ENCODE measurements at places on chromosomes 7 and 10.
A peak's percentile ranks its signal among the peaks of the same experiment; 100 is the strongest.

- DNase-seq = no peak
Measured at GRCh38 chr10:2927958-2928840, 139.1 kb upstream of the PFKP start.

GRCh38 chr7:124780056-124780455 lies 14.5 kb upstream of the GPR37 start:
- DNase-seq = no peak

DNA sequence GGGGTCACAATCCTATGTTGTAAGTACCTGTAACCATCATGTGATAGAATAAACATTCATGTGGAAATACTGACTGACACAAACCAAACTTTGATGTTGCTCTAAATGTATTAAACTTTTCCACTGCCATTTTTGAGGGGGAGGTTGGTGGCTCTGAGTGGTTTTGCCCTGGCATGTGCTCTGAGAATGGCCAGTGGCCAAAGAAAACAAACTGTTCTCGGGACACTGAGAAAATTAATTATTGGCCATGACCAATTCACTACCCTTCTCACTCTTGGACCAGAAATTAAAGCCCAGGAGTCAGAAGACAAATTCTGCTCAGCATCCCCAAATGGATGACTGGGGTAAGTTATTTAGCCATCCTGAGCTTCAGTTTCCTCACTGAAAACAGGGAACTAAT lies 195.9 kb downstream of the XPNPEP1 start:
- no peak for DNase-seq

DNA sequence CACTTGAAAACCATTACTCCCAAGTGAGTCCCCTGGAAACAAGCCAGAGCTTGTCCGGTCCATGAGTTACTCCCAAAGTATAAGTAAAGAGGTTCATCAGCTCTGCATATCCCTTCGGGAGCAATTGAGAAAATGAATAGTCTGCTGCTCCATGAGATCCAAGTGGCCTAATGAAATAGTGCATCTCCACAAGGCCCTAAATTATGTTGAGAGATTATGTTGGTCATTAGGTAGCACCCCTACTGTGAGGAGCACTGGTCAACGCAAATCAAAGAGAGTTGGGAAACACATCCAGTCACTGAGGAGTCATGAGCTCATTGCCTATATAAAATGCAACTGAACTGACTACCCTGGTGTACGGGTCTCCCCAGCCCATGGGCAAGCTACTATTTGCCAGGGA lies 205.5 kb upstream of the AOAH start:
- no peak for DNase-seq

- DNase-seq = no peak
Measured at GRCh38 chr10:76874896-76875295, 762.7 kb downstream of the KCNMA1 start.

- DNase-seq = peak; percentile 58
Measured at GRCh38 chr10:72316748-72317435, 37.8 kb downstream of the DNAJB12 start.

- DNase-seq = no peak
Measured at GRCh38 chr10:123069246-123069986, 60.6 kb downstream of the ACADSB start.

GRCh38 chr10:88899886-88900285 lies 19.8 kb downstream of the STAMBPL1 start:
- DNase-seq = no peak

GRCh38 chr10:3385487-3385886 lies 212.9 kb upstream of the PITRM1 start:
- DNase-seq = no peak

GRCh38 chr7:131288450-131288849 lies 39.2 kb upstream of the MKLN1 start:
- no peak for DNase-seq

DNA sequence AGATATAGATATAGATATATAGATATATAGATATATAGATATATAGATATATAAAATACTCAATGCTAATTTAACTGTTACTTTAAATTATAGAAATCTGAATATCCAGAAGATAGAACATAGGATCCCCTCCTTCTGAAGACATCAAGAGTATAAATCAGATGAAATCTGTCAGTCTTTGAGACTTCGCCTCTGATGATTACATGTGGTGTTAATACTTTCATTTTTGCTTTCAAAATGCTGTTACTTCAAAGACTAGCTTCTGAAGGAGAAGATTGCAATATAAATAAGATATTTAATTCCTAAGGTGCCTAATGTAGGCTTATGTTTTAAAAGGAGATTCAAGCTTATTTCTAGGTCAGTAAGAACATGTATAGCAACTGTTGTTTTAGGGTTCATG lies 180.4 kb downstream of the TSPAN12 start:
- no peak for DNase-seq

- DNase-seq = no peak
Measured at GRCh38 chr7:28627896-28628295, 215.6 kb downstream of the CREB5 start.

DNA sequence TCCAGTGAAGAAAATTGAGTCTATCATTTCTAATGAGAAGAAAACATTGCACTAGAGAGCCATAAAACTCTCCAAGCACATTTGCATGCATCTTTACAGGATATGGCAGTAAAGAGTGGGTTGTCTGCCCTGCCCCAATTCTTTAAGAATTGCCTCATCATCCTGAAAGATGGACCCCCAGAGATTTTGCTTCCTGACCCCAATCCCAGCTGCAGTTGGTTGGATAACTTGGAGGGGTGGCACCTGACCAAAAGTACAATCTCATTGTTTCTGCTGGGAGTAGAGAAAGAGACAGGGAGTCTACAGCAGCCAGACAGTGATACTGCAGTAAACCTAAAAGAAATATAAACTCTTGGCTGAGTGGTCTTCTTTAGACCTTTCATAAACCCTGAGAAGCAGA lies 49.1 kb upstream of the ADCY1 start:
- DNase-seq = no peak

- no peak for DNase-seq
Measured at GRCh38 chr10:96955794-96956193, 123.7 kb downstream of the LCOR start.

DNA sequence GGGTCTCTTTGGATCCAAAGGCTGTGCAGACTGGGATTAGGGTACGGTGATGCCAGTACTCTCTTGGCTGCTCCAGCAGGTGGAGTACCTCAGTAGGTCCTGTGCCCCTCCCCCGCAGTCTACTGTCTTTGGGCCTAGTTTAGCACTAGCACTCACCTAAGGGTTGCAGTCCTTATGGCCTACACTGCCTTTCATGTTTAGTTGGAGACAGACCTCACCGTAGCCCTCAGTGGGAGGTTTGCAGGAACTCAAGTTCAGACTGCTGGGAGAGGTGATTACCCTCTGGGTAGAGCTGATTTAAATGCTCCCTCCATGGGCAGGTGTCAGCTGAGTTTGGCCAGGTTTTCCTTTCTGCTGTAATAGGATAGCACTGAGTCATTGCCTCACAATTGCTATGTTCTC lies 210.8 kb upstream of the TMEM196 start:
- no peak for DNase-seq

GRCh38 chr10:126268013-126268920 lies 120.0 kb downstream of the ADAM12 start:
- no peak for DNase-seq

DNA sequence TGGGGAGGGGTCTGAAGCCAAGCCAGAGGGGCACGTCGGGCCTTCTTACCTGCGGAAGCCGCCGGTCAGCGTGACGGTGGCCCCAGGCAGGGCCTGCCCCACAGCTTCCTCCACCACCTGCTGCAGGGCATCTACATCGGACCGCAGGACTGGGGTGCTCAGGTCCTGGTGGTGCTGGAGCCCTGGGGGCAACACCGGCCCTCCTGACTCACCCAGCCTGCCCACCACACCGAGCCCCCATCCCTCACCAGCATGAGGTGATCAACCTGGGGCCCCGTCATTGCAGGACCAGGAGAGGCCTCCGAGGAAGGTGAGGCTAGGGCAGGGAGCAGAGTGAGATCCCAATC lies 8.0 kb downstream of the POLM start:
- DNase-seq = no peak

DNA sequence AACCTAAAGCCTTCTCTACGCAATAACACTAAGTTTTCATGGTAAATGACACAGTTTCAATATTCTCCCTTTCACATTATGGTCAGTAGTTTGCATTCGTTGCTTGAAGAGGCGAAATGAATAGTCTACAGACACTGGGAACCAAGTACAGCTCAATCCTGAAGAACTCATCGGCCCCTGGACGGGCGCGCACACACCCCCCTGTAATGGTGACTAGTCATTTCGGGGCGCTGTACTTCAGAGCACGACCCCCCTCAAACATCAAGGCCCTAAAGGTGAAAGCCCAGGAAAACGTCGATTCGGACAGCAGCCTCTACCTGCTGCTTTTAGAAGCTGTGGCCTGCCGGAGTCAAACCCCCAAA lies 1.0 kb downstream of the NT5C2 start:
- DNase-seq = no peak

- DNase-seq = no peak
Measured at GRCh38 chr10:71088054-71088453, 124.3 kb upstream of the UNC5B start.

- DNase-seq = no peak
Measured at GRCh38 chr7:1404898-1405548, 54.2 kb downstream of the MICALL2 start.

DNA sequence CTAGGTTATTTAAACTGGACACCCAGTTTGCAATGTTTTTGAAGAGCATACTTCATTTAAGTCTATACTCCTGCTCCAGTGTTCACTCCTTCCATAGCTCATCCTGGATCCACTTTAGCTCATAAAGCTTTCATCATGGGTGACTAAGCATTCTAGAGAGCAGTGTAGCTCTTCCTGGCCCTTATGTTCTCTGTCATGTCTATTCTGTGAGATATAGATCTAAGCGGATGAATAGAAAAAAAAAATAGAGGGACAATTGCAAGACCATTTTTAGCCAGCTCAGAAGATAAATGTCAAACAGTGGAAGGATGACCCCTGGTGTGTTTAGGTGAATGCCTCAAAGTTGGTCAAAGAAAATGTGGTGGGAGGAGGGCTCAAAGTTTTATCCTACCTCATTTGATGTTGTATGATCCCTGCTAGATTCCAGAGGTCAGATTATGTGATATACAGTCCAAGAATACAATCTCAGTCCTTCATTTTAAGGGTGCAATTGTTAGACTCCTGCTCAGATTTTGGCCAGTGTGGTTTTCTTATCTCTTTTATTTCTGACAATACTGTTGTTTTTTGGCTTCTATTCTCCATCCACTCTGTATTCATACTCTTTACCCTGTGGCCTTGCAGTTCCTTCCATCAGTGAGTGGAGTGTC lies 7.5 kb upstream of the HECW1 start:
- DNase-seq = no peak

- DNase-seq = no peak
Measured at GRCh38 chr10:24552346-24553016, 171.2 kb downstream of the ARHGAP21 start.

- DNase-seq = no peak
Measured at GRCh38 chr10:5282137-5282536, 82.6 kb upstream of the UCN3 start.

- no peak for DNase-seq
Measured at GRCh38 chr10:116665541-116666125, 44.9 kb downstream of the PNLIPRP2 start.

GRCh38 chr10:72318418-72319262 lies 36.1 kb downstream of the DNAJB12 start:
- no peak for DNase-seq

- no peak for DNase-seq
Measured at GRCh38 chr10:79106256-79107050, 37.7 kb downstream of the ZMIZ1 start.

DNA sequence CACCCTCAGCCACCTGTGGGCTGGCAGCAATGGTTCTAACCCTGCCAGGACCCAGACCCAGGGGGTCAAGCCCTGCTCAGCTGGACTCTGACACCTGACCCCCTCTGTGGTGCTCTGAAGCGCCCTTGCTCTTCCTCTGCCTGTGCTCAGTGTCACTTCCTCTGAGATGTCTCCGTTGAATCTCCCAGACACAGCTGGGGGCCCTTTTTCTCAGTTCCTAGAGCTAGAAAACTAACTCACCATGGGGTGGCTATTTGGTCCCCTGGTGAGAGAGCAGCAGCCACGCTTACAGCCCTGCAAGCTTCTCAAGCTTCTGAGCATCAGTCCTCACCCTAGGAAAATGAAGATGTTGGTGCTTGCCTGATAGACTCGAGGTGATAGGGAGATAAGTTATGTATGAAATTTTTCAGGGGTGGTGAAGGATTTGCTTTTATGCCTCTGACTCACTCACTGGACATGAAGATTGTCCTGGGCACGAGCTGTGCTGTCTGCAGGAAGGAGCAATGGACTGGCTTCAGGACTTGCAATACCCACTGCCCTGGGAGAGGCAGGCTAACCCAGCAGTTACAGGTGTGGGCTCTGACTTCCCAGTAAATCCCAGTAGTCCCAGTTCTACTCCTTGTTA lies 29.6 kb downstream of the COL13A1 start:
- DNase-seq = no peak

GRCh38 chr7:129258649-129259389 lies 34.0 kb downstream of the AHCYL2 start:
- no peak for DNase-seq

- no peak for DNase-seq
Measured at GRCh38 chr10:25902002-25902401, 32.0 kb upstream of the MYO3A start.

DNA sequence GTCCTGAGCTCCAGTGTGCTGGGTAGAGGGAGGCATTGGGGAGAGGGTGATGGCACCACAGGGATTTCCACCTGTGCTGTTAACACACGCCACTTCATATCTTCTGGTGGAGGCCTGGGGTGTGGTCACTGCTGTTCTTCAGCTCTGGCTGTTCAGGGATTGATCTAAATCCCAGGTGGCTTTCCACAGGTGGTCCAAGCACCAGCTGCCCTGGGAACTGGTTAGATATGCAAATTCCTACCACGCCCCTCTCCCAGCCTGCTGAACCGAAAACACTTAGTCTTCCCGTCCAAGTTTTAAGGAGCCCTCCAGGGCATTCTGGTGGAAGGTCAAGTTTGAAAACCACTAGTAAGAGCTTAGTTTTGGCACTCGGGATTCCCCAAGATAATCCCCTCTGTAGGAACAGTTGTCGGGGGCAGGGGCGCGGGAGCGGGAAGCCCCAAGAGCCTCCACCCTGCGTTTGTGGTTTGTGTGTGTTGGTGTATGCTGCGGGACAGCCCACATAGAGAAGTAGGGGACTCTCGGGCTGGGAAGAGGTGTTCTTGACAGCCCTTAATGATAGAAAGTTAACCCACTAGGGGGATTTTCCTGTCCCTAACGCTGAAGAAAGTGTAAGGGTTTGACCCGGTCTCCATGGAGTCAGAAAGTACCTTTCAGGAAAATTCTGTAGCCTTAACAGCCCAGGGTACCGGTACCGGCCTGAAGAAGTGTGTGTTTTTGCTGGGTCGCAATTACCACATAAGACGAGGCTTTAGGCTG lies 5.1 kb downstream of the DEPP1 start:
- no peak for DNase-seq

- DNase-seq = no peak
Measured at GRCh38 chr10:49299816-49300139, 808 bp downstream of the C10orf71 start.

DNA sequence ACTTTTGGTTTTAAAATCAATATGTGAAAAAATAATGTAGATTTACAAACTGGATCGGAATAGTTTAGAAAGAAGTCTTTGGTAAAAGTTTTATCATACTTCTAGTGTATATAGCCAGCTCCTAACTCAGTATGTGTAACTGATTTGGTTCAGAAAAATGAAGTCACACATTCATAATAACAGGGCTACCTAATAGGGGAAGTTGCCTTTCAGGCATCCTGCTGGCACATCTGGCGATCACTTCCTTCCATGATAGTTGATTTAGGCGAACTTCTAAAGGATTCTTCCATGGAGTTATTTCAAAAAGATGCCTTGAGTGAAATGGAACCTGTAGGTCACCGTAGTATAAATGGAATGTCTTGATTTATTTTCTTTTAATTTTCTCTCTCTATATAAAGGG lies 69.1 kb downstream of the SHH start:
- DNase-seq = no peak

Measured in activated T-helper 1 cell treated with Interleukin-2 at 50 U/mL for 16 hours (primary cell).